HL-60 (cell line): ENCODE measurements at places on chromosomes 13 and 19.
A peak's percentile ranks its signal among the peaks of the same experiment; 100 is the strongest.

DNA sequence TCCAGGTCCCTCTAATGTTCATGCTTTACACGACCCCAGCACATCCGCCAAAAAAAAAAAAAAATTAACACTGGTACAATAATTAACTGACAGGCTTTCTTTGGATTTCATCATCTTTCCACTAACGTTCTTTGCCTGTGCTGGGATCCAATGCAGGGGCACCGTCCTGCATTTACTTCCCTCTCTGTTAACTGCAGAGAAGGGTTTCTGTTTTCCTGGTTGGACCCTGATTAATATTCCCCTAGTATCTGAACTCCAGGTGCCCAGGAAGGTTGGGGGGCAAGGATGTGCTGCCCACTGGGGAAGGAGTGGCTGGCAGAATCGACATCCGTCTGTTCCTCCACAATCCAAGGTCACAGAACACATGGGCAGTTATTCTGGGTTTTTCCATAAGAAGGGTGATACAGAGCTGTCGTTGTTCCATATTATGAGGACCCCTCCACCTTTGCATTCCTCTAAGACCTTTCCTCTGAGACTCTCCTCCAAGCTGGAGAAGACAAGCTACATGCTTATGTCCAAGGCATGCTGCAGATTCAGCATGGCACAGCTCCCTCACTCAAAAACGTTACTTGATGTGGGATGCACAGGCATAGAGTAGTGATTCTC, 4.5 kb upstream of the LAIR1 start:
- DNase-seq = peak; percentile 72

- no peak for DNase-seq
Observed at GRCh38 chr19:21439201-21439751, 42.3 kb downstream of the ZNF493 start.

DNA sequence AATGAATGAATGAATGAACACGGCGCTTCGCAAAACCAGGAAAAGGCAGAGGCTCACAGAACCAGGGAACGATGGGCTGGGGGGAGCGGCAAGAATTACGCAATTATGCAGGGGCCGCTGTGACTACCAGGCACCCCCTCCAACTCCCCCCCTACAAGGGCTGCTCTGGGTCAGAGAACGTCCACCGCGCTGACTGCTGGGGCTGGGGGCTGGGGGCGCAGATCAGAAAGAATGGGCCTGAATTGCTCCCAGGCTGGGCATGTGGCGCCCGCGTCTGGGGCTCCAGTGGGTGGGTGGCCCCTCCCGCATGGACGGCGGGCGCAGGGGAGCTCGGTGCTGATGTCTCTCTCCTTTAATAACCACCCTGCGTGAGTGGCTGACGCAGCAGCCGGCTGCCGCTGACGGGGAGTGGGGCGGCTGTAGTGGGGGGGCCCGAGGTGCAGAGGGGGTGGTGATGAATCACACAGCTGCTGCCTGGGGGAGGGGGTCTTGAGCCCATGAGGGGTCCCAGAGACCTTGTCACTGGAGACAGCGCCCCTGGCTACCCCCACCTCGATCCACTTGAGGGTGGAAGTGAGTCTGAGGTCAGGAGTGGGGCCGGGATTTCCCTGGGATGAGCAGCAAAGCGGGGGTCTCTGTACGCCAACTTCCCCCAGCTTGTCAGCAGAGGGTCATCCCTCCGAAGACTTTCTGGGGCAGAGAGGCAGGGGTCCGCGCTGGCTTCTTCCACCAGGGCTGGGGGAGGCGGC, 1.5 kb upstream of the CIRBP start:
- no peak for DNase-seq

GRCh38 chr19:6263735-6264444, 15.9 kb downstream of the MLLT1 start:
- DNase-seq = no peak

GRCh38 chr19:3855320-3855719, 13.5 kb downstream of the ZFR2 start:
- no peak for DNase-seq

DNA sequence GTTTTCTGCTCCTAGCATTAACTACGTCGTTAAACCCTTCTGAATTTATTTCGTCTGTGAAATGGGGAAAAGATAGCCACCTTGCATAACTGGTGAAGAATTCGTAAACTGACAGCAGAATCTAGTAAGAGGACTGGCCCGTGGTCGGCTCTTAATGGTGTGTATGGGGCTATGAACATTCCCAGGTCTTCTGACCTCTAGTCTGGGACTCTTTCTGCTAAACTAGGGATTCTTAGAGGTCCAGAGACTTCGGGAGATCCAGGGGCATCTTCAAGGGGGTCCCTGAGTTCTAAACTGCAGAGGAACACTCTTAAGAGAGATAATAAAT, 231.1 kb upstream of the SERP2 start:
- no peak for DNase-seq

- no peak for DNase-seq
Observed at GRCh38 chr19:30303131-30303654, 69.0 kb upstream of the ZNF536 start.

DNA sequence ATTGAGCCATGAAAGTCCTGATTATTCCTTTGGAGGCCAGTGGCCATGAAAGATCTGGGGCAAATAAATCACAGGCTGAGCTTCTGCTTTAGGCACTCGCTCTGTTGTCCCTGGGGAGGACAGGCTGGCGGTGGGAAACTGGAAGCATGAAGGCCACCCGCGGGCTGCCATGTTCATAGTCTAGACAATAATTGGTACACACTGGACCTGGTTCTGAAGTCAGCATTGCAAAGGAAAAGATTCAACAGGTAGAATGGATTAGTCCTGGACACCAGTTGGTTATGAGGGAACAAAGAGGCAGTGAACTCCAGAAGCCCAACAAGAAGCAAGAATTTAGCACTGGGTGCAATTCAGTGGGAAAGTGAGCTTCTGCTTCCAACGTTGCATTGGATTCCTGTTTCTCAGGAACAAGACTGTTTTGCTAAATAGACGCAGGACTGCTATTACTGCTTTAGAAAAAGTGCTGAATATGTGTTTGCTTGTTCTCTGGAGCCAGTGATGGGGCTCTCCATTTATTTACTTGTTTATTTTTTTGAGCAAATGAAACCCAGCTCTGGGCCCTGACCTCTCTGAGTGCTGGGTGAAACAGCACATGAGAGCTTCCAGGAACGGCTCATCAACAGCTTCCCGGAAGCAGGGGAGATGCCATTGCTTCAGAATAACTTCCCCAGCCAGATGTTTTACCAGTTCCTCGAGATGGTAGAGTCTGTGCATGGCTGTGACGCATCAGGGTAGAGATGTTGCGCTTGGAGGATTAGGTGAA, 336.4 kb downstream of the ZNF536 start:
- DNase-seq = no peak

DNA sequence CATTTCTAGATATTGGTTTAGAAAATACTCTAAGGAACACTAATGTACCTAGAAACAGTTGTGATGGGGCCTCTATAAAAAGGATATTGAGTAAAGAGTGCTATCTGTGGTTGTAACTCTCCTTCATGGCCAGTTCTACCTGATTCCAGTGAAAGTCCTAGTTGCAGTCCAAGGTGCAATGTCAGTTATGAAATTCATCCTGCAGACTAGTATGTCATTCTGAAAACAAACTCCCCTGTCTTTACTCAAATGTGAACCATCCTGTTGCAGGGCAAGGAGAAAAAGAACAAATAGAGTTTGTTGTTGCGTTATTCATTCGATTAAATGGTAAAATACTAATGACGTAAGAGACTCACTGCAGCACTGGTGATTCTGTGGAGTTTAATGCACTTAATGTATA, 18.3 kb upstream of the N4BP2L1 start:
- DNase-seq = no peak

- DNase-seq = no peak
Observed at GRCh38 chr19:51079481-51080110, 3.1 kb downstream of the KLK14 start.

DNA sequence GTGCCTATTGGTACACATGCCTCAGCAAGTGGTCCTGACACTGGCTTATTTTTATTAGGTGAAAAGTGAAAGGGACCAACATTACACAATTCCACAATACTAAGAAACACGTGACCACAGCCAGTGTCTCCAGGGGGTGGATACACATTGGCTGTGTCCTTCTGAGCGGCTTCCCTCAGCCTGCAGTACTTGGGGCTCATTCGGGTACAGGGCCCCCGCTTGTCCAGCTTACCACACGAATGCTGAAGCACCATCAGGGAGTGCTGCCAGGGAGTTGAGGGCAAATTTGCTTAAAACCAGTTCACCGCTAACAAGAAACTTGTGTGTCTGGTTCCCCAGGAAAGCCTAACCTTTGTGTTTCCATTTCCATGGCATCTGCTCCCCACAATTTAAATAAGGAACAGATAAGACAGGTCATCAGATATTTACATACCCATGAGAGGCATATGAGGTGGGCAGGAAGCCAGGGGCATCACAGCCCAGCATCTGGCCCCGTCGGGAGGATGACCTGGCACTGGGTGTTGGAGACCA, 23.3 kb downstream of the PBX4 start:
- DNase-seq = no peak

GRCh38 chr19:43446746-43447489, 18.5 kb downstream of the LYPD3 start:
- DNase-seq = no peak

DNA sequence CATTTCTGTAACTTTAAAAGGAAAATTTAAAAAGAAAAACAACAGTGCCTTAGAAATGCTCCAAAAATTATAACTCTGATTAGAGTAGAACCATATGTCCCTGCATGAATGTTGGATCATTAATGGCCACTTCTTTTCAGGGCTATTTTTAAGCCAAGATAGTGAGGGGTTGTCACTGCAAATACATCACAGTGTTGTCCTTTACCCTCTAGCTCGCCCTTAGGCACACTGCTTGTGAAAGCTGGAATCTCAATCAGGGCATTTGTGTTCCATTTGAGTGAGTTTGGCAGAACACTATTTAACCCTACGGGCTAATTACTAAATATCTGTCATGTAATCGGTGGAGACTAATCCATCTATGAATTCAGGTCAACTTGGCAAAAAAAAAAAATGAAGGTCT, 212.2 kb downstream of the NHLRC3 start:
- DNase-seq = no peak

GRCh38 chr13:24630851-24631620, 49.2 kb upstream of the ATP12A start:
- no peak for DNase-seq

DNA sequence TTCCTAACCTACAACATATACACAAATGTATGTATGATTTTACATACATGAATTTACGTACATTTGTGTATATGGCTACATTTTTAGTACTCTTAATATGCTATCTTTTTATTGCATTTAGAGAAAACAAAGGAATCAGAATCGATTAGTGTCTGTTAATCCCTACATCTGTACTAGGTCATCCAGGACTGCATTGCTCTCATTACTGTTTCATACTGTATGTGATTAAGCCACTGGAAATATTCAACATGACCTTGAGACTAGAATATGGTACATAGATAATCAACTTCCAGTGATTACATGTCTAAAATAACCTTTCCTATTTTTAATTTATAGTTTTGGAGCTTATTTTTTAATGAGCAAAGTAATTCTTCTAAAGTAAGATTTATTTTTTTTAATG, 5.3 kb upstream of the MAB21L1 start:
- DNase-seq = no peak

- no peak for DNase-seq
Observed at GRCh38 chr19:11674067-11674492, 64.7 kb downstream of the ZNF823 start.

- DNase-seq = peak; percentile 21
Observed at GRCh38 chr19:18771328-18772242, 19.5 kb downstream of the COMP start.

DNA sequence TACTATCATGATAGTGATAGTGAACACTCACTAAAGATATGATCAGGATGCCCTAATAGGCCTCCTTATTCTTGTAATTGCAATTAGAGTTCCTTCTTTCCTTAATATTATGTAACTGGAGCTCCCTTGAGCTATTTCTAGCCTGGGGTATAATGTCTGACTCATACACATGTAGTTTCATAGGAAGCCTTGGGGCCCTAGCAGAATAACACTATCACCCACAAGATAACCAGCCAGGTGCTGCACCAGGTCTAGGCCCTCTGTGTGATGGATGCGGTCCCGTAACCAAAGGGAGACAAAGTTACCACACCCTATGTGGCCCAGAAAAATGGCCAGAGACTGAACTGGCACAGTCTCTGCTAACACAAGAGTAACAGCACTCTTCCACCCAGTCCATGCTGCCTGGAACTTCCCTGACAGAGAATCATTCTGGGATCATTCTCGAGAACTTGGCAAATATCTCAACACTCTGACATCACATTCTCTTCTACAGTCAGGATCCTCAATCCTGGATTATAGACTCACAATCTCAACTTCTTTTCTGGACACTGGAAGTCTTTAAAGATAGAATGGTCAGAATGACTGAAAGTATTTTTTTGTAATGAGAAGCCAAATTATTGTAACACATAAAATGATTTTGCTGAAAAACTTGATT, 32.6 kb upstream of the IGFL4 start:
- DNase-seq = peak; percentile 28

GRCh38 chr19:13764821-13765394, 586 bp downstream of the MRI1 start:
- DNase-seq = no peak

DNA sequence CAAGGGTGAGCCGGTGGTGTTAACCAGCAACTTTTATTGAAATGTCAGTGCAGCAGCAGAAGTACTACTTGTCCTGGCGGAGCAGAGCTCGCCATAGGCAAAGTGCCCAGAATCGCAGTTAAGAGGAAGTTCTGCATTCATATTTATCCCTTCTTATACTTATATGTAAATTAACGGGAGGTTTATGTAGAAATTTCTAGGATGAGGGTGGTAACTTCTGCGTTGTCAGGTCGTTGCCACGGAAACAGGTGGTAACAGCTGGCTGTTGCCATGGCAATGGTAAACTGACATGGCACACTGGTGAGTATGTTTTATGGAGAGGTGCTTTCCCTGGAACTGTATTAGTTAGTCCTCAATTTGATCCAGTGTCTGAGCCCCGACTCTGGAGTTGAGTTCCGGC, 2494.9 kb upstream of the PCDH20 start:
- peak; percentile 10 for DNase-seq

DNA sequence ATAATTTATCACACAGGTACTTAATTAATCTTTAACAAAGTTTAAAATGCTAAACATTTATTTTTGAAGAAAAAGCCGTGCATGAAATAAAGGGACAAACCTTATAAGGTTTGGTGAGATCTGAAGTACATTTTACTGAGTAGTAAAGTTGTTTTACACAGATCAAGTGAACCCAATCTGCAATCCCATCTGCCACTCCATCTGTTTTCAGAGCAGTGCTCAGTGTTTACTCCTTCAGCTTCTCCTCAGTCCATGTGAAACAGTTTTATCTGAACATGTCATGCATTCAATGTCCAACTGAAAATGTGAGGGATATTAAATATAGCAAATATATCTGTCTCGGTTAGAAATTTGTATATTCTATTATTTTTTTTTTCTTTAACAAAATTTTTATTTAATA, 166.8 kb downstream of the MAB21L1 start:
- DNase-seq = no peak

- no peak for DNase-seq
Observed at GRCh38 chr13:32917504-32917903, 98.7 kb upstream of the KL start.

GRCh38 chr13:30751183-30751933, 16.0 kb downstream of the ALOX5AP start:
- no peak for DNase-seq

- DNase-seq = peak; percentile 22
Observed at GRCh38 chr13:77026255-77026860, 601 bp downstream of the FBXL3 start.

GRCh38 chr13:92991692-92992091, 234.9 kb upstream of the GPC6 start:
- no peak for DNase-seq

GRCh38 chr19:30450100-30450499, 77.9 kb downstream of the ZNF536 start:
- DNase-seq = no peak

- DNase-seq = no peak
Observed at GRCh38 chr13:45930177-45930576, 78.6 kb upstream of the SIAH3 start.
